Common myeloid progenitor, CD34-positive (primary cell): ENCODE measurements at places on chromosomes 11 and 22.

DNA sequence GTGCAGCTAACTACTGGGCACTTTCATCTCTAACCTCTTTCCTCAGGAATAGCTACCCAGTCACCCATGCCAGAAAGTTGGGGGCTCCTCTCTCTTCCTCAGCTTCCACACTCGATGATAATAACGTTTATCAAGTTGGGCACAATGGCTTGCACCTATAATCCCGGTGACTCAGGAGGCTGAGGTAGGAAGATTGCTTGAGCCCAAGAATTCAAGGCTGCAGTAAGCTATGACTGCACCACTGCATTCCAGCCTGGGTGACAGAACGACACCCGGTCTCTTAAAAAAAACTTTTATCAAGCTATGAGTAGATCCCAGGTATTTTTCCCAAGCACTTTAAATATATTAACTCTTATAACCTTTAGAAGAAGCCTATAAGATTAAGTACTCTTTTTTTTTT lies 2.0 kb downstream of the SF3A1 start:
- peaks cover 23% of the 10 kb centered on the region for H3K4me1 ChIP-seq
- H3K27ac ChIP-seq, result no peak overlapping the region
- no peak for DNase-seq
- H3K4me3 ChIP-seq, result no peak overlapping the region
- peaks cover 7% of the 10 kb centered on the region for H3K36me3 ChIP-seq
- H3K27me3 ChIP-seq, result no peaks in the 10 kb centered on the region

- no peak overlapping the region for H3K27ac ChIP-seq
- no peak for DNase-seq
Observed at GRCh38 chr11:119100246-119100970, 1.2 kb downstream of the DPAGT1 start.

DNA sequence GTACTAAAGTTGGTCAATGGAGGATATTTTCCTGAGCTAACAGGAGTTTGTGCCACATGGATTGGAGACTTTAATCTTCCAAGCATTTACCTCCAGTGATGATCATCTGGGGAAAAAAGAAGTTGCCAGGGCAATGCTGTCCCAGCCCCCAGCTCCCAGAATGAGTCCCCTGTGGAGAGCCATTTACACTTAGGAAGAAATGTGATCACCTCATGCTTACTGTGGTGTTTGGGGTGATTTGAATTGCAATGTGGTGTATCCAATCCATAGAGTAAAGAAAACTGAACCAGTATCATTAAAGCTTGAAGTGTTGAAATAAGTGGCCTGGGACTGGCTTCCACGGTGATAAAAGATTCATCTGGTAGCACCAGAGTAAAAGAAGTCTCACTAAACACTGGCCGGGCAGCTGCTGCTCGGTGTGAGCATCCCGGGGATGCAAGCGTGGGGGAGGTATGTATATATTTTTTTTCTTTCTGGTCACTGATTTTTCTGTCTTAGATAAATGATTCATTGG lies 117.2 kb upstream of the NTM start:
- no peaks in the 10 kb centered on the region for H3K4me1 ChIP-seq
- H3K27me3 ChIP-seq, result peaks cover 30% of the 10 kb centered on the region
- H3K27ac ChIP-seq, result no peak overlapping the region

DNA sequence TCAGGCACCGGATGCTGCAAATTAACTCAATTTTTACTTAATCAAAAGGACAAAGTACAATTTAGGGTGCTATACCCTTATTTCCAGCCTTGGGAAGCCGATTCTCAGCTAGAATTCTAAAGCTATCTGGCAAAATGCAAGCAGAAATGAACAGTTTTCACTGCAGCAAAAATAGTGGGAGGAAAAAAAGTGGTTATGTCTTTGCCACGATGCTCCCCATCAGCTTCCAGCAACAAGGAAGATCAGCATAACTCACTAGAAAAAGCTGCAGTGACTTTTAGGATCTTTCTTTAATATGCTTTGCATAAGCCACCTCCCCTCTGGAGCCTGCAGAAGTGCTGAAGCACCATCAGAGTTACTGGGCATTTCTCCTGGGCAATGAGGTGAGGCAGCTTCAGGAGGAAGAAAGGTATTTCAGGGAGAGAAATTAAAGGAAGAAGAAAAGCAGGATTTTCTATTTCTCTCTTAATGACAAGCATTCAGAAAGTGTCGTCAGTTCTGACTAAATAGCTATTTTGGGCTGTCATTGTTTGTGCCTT lies 702.9 kb downstream of the DLG2 start:
- no peak overlapping the region for H3K27ac ChIP-seq
- DNase-seq, result no peak
- no peaks in the 10 kb centered on the region for H3K4me1 ChIP-seq
- peaks cover 7% of the 10 kb centered on the region for H3K27me3 ChIP-seq
- no peaks in the 10 kb centered on the region for H3K36me3 ChIP-seq
- no peak overlapping the region for H3K4me3 ChIP-seq

DNA sequence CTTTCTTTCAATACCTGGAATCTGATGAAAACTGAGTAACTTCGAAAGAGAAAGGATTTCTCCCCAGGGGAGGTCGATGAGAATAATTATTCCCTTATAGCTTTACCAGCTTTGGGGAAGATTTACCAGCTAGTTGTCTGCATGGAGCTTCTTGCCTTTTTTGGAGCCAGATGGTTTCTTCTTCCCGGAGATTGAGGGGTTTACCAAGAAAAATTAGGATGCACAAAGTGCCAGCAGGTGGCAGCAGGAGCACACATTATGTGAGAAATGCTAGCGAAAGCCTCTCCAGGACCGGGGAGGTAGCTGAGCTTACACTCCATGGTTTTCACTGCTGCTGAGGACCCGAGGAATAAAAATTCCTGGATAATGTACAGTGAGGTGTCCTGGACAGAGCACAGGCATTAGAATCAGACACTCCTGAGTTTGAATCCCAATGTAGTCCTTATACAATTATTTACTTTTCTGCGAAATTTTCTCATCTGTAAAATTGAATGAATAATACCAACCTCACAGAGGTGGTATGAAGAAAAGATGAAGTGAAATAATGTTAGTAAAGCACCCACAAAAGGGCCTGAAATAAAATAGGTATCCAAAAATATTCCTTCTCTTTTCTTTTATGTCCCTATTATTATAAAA lies 46.0 kb upstream of the PARVA start:
- H3K36me3 ChIP-seq, result no peaks in the 10 kb centered on the region
- DNase-seq, result peak; percentile 62
- no peak overlapping the region for H3K4me3 ChIP-seq
- peaks cover 8% of the 10 kb centered on the region for H3K27me3 ChIP-seq

DNA sequence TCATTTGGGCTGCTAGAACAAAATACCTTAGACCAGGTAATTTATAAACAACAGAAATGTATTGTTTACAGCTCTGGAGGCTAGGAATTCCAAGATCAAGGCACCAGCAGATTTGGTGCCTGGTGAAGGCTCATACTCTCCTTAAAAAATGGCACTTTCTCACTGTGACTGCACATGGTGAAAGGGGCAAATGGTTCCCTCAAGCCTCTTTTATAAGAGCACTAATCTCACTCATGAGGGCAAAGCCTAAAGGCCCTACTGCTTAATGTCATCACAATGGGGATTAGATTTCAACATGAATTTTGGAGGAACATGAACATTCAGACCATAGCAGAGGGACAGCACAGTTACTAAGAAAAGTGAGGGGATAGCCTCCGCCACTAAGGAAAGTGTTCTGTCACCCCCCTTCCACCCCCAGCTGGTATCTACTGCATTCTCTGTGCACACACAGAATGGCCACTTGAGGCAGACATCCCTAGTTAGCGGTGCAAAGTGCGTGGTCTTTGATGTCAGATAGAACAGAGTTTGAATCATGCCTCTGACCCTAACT lies 47.2 kb upstream of the CEP295 start:
- H3K36me3 ChIP-seq, result no peaks in the 10 kb centered on the region
- H3K4me1 ChIP-seq, result no peaks in the 10 kb centered on the region
- no peaks in the 10 kb centered on the region for H3K27me3 ChIP-seq
- no peak overlapping the region for H3K4me3 ChIP-seq
- DNase-seq, result peak; percentile 72

DNA sequence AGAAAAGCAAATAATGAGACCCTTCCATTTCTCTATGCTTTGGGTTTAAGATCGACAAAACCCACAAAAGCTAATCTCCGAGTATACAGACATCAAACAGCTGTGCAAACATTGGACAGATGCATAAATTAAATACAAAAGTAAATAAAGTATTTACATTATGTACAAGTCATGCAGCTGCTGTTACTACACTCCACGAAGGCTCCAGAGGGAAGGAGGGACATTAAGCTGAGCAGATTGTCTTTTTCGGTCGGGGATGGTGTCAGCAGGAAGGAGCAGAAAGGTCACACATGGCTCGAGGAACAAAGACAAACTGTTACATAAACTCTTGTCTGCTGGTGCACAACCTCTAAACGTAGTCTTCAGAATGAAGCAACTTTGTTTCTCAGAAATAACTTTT lies 88.8 kb upstream of the BARX2 start:
- H3K27me3 ChIP-seq, result no peaks in the 10 kb centered on the region
- H3K36me3 ChIP-seq, result no peaks in the 10 kb centered on the region
- no peak overlapping the region for H3K4me3 ChIP-seq
- H3K4me1 ChIP-seq, result no peaks in the 10 kb centered on the region
- DNase-seq, result no peak
- H3K27ac ChIP-seq, result no peak overlapping the region

DNA sequence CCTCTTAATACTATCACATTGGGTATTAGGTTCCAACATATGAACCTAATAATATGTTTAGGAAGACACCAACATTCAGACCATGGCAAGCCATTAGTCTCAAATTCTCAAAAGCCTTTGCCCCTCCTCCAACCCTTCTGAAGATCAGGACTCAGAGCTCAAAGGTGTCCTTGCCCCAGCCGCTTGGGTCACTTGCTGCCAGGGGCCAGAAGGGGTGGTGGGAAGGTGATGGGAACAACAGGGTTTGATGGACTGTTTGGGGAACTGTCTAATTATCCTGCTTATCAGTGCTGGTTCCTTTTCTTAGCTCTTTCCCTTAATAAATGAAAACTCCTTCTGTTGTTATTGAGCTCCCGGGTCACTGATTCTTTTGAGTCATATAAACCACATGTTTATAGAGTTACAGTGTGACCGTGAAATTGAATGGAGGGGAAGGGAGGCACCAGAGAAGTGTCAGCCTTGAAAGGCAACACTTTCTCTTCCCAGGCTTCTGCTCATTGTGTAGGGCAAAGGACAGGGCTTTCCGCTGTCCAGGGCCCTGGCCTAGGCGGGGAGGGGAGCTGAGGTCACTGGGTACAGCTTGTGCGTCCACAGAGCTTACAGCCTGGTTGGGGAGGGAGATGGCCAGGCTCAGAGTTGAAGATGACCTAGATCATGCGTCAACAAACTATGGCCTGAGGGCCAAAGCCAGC lies 105.1 kb downstream of the FBXO7 start:
- no peak for DNase-seq
- peaks cover 5% of the 10 kb centered on the region for H3K4me1 ChIP-seq
- no peaks in the 10 kb centered on the region for H3K27me3 ChIP-seq

DNA sequence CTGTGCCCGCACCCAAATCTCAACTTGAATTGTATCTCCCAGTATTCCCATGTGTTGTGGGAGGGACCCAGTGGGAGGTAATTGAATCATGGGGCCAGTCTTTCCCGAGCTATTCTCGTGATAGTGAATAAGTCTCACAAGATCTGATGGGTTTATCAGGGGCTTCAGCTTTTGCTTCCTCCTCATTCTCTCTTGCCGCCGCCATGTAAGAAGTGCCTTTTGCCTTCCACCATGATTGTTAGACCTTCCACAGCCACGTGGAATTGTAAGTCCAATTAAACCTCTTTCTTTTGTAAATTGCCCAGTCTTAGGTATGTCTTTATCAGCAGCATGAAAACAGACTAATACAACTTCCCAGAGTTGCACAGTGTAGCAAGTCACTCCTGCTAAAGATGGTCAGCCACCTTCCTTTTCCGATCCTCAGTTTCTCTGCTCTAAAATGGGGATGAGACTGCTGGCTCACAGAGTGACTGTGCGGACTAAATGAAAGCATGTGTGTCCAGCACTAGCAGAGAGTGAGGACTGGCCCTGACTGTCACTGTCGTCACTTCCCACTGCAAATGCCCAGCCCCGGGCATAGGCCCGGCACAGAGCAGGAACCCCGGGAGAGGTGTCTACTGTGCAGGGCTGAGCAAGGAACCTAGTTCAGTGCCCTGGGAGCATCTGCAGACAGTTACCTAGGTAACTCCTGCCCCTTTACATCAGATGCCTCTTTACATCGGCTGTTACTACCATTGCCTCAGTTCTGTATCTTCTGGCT lies 9.5 kb downstream of the TSKU start:
- no peak for DNase-seq
- no peaks in the 10 kb centered on the region for H3K27me3 ChIP-seq
- H3K4me1 ChIP-seq, result no peaks in the 10 kb centered on the region
- H3K36me3 ChIP-seq, result no peaks in the 10 kb centered on the region
- H3K27ac ChIP-seq, result no peak overlapping the region

GRCh38 chr11:35151241-35151640 lies 12.3 kb downstream of the CD44 start:
- DNase-seq, result no peak
- no peaks in the 10 kb centered on the region for H3K4me1 ChIP-seq
- H3K27ac ChIP-seq, result no peak overlapping the region
